ENCODE measurements at places on chromosomes 13 and 19.

DNA sequence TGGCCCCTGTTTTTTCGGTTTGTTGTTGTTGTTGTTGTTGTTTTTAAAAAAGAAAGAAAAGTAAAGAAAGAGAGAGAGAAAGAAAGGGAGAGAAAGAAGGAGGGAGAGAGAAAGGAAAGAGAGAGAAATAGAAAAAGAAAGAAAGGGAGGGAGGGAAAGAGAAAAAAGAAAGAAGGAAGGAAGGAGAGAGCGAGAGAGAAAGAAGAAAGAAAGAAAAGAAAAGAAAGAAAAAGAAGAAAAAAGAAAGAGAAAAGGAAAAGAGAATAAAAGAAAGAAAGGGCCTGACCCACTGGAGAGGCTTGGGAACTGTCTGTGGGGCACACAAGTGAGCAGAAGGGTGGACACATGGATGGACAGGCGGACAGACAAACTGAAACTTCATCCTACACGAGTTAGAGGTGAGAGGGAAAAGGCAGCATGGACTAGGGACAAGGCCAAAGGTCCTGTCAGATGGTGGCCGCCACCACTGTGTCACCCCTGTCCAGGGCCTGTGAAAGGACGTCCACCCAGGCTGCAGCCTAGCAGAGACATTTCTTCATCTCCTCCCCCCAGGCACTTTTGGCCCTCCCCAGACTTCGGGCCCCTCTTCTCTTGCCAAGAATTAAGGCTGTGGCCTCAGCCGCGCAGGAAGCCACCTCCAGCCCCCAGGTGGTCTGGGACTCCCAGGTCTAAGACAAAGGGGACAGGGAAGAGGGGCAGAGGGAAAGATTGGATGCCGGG lies 9.1 kb upstream of the BCAM start:
- DNase-seq: no peak

- DNase-seq: no peak
Measured at GRCh38 chr19:30711826-30712225, 339.6 kb downstream of the ZNF536 start.

DNA sequence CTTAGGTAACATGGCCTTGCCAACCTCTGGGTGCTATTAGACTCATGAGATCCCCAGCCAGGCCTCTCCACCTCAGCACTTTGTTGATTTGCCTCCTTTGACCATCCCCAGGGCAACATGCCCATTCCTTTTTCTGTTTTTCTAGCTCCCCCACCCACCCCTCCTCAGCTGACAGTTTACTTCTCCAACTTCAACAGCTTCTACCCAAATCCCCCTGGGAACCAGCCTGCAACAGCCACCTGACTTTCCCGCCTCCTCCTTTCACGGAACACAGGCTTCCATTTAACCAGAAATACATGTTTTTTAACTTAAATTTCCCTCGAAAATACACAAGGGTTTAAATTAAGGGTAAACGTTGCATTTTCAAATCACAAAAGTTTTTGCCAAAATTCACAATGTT lies 117.3 kb downstream of the DLEU7 start:
- no peak for DNase-seq

- no peak for DNase-seq
Measured at GRCh38 chr13:29676941-29677452, 81.5 kb upstream of the SLC7A1 start.

GRCh38 chr13:29688193-29688592 lies 92.7 kb upstream of the SLC7A1 start:
- DNase-seq: no peak

DNA sequence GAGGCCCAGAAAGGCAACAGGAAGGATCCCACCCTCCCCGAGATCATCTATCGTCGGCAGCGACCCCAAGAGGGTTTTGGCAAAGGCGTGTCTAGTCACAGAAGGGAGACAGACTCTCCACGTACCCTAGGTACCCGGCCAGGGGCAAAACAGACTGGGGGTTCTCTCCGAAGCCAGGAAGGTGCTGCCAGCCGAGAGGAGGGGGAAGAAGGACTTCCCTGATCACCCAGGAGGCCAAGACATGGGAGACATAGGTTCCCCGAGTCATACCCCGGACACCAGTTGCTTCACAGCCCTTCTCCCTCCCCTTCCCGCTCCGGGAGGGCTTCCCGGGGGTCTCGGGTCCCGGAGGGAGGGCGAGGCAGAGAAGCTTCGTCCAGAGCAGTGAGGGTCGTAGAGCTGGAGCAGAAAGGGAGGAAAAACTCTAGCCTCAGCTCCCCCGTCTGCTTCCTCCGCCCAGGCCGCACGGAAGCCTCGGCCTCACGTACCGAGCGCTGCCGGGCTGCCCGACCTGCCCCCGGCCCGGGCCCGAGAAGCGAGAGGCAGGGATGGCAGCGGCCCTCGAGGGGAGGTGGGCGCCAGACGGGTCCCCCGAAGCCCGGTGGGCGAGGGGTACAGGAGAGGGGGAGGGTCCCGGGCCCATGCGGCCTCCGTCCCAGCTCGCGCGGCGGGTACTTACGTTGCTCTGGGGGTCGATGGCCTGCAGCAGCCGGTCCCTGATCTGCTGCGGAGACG lies 644 bp downstream of the MED26 start:
- DNase-seq: no peak

DNA sequence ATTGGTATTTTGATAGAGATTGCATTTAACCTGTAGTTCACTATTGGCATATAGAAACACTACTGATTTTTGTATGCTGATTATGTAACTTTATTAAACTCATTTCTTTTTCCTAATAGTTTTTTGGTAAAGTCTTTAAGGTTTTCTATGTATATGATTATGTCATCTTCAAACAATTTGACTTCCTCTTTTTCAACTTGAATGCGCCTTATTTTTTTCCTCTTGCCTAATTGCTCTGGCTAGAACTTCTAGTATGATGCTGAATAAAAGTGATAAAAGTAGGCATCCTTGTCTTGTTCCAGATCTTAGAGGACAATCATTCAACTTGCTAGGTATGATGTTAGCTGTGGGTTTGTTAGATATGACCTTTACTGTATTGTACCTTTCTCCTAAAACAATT lies 1034.9 kb downstream of the PCDH9 start:
- no peak for DNase-seq

DNA sequence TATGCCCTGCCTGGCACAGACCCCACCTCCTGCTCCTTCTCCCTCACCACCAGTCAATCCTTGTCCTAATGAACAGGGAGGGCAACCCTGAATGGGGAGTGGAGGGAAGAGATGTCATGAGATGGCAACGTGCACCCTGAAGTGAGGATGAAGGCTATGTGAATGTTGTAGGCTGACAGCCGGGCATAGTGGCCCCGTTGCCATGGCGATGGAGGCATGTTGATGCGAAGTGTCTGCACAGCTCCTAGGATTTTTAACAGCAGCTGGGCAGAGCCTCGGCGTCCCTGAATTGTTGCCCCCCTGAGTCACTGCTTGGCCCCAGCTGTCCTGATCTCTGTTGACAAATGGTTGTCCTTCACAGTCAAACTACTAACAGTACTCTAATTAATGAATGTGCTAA lies 4.8 kb upstream of the ALOX5AP start:
- DNase-seq: no peak

DNA sequence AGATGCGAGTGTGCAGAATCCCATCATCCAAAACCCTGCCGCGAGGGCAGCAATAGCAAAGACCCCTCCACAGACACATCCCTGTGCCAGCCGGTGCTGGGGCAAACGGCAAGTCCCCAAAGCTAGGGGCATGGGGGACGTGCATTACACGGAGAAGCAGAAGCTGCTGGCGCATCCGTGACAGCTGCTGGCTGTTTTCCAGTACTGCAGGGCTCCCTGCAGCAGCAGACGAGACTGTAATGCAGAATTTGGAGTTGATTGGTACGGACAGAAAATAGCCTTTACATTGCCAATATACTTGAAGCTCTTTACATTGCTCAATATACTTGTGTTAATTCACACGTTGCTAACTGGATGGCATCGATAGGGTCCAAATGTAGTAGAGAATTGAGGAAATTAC lies 77.2 kb upstream of the TMTC4 start:
- no peak for DNase-seq

DNA sequence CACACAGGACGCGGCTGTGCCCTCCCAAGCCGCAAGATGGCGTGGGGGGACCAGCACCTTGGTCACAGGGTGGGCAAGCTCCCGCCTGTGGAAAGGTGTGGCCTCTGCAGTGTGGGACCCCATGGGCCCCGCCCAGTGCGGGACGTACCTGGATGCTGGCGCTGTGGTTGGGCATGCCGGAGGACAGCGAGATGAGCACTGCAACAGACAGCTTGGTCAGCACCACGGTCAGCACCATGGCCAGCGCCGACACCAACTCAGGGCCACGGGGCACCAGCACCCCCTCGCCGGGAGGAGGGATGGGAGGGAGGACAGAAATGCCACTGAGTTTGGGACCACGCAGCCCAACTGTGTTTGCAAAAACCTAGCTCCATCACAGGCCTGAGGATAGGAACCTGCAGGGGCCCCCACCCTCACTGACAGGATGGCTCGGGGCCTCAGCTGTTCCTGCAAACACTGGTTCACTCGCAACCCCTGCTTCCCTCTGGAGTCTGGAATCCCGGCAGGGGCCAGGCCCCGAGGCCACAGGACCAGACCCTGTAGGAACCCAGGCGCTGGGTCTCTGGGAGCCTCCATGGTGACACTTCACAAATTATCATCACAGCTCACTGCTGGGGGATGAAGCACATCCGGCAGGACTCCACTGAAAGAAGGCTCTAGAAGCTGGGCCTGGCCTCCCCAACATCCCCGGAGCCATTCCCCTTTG lies 27.1 kb downstream of the IZUMO4 start:
- DNase-seq: no peak

- peak; percentile 21 for DNase-seq
Measured at GRCh38 chr13:105611424-105611823, 924.0 kb downstream of the EFNB2 start.

DNA sequence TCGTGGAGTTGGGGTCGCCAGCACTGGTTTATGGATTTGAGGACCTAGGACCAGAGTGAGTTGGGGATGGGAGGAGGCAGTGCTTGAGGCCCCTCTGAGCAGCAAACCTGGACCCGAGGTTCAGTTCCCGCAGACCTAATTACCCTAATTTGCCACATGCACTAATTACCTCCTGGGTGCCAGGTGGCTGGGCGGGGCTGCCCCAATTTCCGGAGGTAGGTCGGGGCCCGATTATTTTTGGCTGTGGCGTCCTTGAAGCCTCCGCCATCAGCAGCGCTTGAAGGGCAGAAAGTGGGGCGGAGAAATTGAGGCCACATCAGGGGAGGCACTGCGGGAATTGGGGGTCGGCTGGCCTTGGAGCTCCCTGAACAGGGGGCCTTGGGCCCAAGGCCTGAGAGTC lies 5.9 kb upstream of the HOMER3 start:
- DNase-seq: no peak

- no peak for DNase-seq
Measured at GRCh38 chr19:55384131-55384919, at the start of gene TMEM238. TMEM238 (minus strand) TSS chr19:55384292; CDS start chr19:55384259, 33 bp downstream.

- no peak for DNase-seq
Measured at GRCh38 chr13:52366291-52366690, 39.7 kb downstream of the THSD1 start.

- DNase-seq: no peak
Measured at GRCh38 chr19:6925386-6925785, 38.0 kb downstream of the ADGRE1 start.

DNA sequence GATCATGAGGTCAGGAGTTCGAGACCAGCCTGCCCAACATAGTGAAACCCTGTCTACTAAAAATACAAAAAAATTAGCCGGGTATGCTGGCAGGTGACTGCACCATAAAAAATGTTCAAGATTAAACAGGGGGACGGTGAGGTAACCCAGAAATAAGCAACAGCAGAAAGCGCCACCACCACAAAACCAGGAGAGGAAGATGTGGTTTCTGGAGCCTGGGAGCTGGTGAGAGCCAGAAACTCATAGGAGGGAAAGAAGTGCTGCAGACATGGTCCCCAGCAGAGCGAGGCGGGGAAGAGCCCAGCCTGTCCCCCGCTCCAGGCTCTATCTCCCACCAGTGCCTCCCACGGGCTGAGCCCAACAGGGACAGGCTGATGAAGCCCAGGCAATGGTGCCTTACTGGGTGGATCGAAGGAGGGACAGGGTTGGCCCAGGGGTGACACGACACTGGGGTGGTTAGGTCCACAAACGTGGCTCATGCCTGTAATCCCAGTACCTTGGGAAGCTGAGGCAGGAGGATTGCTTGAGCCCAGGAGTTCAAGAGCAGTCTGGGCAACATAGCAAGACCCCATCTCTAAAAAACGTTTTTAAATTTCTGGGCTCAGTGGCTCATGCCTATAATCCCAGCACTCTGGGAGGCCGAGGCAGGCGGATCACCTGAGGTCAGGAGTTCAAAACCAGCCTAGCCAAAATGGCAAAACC lies 19.0 kb downstream of the SPC24 start:
- no peak for DNase-seq

GRCh38 chr19:10694706-10695307 lies 6.4 kb upstream of the QTRT1 start:
- no peak for DNase-seq

DNA sequence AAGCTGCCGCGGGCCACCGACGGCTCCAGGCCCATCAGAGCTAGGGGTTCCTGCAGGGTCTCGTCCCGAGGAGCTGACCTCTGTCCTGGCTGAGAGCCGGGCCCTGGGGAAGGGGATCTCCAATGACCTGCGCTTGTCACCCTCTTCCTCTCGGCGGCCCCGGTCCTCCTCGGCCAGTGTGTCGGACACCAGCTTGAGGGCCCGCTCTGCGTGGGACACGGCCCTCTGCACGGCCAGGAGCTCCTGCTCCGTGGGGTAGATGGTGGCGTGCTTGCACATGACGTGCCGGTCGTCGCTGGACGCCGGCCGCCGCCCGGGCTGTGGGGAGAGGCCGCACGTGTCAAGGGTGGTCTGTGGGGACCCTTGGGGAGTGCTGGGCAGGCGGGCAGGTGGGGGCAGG lies 32.7 kb upstream of the MATK start:
- no peak for DNase-seq

- DNase-seq: no peak
Measured at GRCh38 chr13:20118268-20119140, 42.3 kb downstream of the GJA3 start.

DNA sequence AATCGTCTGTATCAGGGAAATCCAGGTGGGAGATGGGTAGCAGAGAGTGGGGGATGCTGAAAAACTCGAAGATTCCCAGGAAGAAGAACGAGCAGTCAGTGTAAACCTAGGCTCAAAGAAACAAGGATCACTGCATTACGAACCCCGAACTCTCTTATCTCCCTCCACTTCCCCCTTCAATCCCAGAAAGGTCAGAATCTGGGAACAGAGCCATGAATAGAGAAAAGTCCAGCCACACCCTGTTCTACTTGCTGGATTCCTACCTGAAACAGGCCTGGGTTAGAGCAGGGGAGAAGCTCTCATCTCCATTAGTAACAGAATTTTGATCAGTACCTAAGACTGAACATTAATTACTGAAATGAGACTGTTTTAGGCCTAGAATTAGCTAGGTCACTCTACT lies 24.4 kb downstream of the EPSTI1 start:
- DNase-seq: no peak

GRCh38 chr13:80215368-80215767 lies 125.6 kb downstream of the SPRY2 start:
- no peak for DNase-seq

- DNase-seq: no peak
Measured at GRCh38 chr19:35451338-35452096, 3.5 kb downstream of the FFAR2 start.

GRCh38 chr19:16394681-16395375 lies 70.2 kb downstream of the KLF2 start:
- DNase-seq: no peak

- no peak for DNase-seq
Measured at GRCh38 chr19:1086613-1087012, 8.6 kb downstream of the POLR2E start.
